Stimulated activated memory B cell treated with anti-CD40 and anti-IgM and Interleukin-4, amounts not matched to agents 10 μg/mL and 1 μg/mL and 100 μg/mL, for 72 hours (primary cell): ENCODE measurements at places on chromosomes 1 and 21.

- ATAC-seq, result no peak
These were observed 37.0 kb upstream of the KCNA10 start for GRCh38 chr1:110555807-110556470.

DNA sequence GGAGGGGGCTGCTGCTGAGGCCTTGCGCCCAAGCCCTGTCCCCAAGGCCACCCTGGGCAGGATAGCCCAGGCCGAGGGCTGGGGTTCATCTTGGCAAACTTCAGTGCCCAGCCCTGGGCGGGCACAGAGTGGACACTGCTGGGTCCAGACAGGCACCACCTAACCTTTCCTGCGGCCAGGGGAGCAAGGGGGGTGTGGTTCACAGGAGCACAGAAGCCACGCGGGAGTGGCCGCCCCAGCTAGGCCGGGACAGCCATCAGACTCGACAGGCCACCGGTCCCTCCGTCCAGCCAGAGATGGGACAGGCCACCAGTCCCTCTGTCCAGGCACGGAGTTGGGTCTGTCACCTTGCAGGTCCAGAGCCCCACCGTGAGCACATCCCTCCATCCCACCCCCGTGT is 28.9 kb downstream of the ARHGEF16 start:
- no peak for ATAC-seq

GRCh38 chr21:31846690-31847089 is 26.1 kb upstream of the HUNK start:
- no peak for ATAC-seq

DNA sequence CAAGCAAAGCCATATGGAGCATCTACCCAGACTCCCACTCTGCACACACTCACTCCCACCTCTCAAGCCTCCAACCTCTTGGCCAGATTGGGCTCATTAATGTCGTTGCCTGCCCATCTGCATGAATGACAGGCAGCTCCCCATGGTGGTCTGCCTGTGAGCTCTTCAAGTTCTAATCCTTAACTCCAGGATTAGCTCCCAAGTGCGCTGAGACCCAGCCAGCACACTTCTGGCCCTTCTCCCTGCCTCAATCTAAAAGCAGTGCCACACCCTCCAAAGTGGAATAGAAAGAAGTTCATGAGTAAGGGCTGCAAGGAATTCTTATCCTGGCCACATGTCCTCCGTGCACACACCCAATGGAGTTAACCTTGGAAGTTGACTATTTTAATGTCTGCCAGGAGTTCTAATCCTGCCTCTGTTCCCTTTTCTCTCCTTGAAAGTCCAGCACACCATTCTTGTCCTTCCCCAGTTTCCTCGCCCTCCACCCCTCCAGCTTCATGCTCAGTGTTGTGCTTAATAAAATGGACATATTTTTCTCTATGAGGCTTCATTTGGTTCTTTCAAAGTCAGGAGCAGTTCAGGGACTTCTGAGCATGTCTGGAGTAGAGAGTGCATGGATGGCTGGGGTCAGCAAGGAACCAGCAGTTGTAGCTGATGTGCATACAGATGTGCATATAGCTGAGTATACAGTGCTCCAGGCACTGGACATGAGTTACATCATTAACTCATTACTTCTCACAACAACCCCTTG is 30.1 kb downstream of the CAMK1G start:
- ATAC-seq, result no peak

DNA sequence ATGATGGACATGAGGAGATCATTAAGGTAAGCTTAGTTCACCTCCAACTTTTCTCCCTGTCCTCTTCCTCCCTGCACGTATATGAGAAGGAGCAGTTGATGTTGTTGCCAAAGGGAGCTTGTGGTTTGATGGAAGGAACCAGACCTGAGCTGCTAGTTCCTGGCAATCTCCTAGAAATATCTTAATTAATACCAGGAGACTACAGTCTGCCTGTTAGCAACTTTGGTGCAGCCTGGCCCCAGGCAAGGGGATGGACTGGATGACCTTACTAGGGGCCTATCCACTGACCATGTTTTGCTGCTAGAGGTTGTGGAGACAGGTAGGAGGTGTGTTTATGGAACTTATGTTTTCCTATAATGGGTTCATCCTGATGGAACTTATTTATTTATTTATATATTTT is 22.6 kb downstream of the TUFT1 start:
- ATAC-seq, result no peak

- ATAC-seq, result no peak
These were observed 89.1 kb upstream of the LYST start for GRCh38 chr1:235955777-235956176.

DNA sequence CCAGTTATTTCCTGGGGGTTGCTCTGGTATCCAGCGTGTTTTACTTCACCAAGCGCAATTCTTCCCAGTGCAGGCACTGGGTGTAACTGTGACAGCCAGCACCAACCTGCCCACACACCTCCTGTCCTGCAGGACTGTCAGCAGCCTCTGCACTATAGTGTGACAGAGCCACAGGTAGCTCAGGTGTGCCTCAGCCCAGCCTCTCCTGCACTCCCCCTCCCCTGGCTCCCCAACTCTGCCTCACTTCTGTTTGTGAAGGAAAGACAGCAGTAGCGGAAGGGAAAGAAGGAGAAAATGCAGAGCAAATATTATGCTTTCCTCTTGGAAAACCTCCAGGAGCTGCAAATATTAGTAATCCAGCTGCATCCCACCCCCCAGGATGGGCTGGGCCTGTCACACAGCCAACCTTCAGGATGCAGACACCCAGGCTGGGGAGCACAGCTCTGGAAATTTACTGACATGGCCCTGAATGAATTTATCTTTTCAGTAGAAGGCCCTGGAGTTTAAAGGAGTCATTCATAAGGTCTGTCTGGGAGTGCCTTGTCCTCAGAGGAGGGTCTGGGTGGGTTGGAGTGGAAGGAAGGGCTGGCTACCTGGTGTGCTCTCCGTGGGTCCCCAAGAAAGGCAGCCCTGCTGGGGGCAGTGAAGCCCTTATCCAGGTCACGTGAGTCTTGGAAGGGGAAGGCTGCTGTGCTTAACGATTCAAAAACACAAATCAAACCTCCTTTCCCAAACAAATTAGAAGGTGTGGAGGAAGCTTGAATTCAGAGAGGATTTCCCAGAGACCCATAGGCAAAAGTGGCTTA is 20.9 kb downstream of the CAPN2 start:
- no peak for ATAC-seq

- no peak for ATAC-seq
These were observed 22.9 kb downstream of the PRXL2B start for GRCh38 chr1:2609319-2610035.

DNA sequence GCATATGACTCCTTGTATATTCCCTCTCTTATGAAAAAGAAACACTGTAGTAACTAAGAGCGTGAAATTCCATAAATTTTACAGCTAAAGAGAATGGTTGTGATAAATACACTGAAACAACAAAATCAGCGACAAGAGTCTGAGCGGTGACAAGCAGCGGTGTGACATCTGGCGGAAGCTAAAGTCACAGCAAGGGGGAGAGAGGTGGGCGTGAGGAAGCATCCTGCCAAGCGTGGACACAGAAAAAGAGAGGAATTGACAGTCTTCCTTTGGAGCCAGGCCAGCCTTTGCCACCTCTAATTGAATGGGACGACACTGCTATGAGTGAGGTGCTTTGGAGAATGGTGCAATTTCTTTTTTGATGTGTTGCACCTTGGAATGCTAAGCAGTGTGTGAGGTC is 25.9 kb downstream of the PSMB2 start:
- no peak for ATAC-seq

- no peak for ATAC-seq
These were observed 76.3 kb upstream of the CACNA1E start for GRCh38 chr1:181406989-181407388.

- ATAC-seq, result no peak
These were observed 6.2 kb downstream of the MAP1LC3C start for GRCh38 chr1:241992734-241993133.

GRCh38 chr1:203462878-203463277 is 12.7 kb upstream of the PRELP start:
- ATAC-seq, result no peak

GRCh38 chr1:94156096-94156625 is 35.2 kb upstream of the ABCA4 start:
- no peak for ATAC-seq

GRCh38 chr1:22727873-22728272 is 17.2 kb downstream of the EPHB2 start:
- ATAC-seq, result no peak

DNA sequence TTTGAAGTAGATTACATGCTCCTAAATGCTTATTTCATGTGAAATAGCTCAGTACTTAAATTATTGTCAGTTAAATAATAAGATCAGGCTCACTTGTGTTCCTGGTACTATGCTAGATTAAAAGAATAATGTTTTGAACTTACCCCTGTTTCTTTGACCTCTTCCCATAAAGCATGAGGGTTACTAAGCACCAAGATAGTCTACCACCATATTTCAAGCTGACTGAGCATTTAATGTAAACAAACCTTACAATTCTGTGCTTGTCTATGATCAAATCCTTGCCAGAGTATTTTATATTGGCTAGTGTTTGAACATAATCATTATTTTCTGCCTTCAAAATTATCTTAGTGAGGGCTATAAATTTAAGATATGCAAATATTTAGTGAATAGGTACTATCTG is 98.1 kb downstream of the LHX9 start:
- no peak for ATAC-seq

- ATAC-seq, result no peak
These were observed 148.7 kb upstream of the SPAG17 start for GRCh38 chr1:118333601-118334210.
